Fibroblast of skin of left biceps (primary cell): ENCODE measurements at places on chromosomes 5 and 9.

DNA sequence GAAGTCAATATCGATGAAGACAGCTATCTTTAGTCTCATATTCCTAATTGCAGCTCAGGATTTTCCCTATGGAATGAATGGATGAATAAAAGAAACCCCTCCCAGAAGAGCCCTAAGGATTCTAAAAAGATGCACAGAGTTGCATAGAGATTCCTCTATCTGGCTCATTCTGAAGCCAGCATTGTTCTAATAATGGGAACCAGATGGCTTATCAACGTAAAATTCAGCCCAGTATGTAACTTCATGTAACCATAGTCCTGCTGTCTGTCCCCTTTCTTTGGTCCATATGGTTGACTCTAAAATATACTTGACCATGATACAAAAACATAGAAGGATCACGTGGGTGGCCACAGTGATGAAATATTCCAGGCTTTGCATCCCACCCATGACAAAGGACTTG lies 508.6 kb downstream of the RASEF start:
- no peak for DNase-seq

- no peak for DNase-seq
Observed at GRCh38 chr9:107650321-107650720, 160.8 kb upstream of the KLF4 start.

DNA sequence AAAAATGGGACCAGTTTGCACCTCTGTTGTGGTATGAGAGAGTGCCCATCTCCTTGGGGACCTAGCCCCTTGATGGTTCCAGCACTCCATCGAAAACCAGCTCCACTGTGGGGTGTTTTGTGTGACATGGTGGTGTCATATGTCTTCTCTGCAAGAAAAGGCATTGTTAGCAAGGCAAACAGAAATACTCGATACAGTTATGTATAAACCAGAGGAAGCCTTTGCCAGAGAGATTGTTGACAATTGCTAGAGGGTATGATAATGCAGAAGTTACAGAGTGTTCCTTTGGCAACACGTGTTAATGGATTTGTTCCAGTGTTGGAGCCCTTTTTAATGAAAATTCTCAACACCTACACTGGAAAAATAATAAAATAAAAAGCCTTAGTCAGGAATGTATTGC lies 270.4 kb upstream of the DMRT1 start:
- DNase-seq, result no peak

DNA sequence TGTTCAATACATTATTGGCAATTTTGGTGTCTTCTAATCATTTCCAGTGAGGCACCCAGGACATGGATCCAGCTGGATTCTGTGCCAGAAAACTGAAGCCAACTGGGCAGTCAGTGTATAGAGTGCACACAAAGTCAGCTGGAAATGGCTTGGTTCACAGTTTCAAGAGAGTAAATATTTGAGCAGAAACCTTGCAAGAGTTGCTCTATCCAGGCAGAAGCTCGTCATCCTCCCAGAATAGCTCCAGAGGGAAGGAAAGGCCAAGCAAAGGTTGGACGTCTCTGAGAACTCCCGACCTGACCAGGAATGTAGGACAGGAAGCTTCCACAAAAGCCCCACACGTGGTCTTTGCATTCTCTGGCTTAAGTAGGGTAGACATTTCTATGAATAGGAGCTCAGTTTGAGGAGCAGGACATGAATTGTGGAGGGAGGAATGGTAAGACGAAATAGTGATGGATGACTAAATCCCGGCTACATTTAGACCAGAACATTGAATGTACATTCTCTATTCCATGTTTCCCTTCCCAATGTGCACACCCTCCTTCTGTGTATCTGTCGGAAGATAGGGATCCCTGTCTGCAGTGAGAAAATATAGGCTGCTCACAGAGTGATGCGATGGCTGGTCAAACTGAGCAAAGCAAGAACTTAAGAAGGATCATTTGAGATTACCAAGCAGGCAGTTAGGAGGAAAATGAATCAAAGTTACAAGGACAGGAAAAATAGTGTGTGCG lies 72.7 kb upstream of the FCN2 start:
- peak; percentile 22 for DNase-seq

DNA sequence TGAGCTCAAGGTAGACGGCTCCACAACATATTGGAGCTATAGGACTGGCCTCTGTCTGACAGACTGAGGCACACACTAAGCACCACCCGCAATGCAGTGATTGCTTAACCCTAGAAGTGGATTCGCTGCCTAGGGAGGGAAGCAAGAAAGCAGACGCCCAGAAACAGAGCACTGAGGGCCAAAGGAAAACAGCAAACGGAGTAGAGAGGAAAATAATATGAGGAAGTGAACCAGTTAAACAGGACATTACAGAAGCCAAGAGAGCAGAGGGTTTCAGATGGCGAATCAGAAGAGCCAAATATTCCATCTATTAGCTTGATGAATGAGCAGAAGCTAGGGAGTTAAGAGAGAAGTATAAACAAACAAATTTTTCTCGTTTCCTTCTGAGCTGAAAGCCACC lies 139.2 kb upstream of the LHFPL2 start:
- no peak for DNase-seq

GRCh38 chr9:77763566-77763965 lies 115.4 kb upstream of the GNA14 start:
- DNase-seq, result no peak

- DNase-seq, result no peak
Observed at GRCh38 chr9:132991351-132992300, 13.1 kb downstream of the GFI1B start.

DNA sequence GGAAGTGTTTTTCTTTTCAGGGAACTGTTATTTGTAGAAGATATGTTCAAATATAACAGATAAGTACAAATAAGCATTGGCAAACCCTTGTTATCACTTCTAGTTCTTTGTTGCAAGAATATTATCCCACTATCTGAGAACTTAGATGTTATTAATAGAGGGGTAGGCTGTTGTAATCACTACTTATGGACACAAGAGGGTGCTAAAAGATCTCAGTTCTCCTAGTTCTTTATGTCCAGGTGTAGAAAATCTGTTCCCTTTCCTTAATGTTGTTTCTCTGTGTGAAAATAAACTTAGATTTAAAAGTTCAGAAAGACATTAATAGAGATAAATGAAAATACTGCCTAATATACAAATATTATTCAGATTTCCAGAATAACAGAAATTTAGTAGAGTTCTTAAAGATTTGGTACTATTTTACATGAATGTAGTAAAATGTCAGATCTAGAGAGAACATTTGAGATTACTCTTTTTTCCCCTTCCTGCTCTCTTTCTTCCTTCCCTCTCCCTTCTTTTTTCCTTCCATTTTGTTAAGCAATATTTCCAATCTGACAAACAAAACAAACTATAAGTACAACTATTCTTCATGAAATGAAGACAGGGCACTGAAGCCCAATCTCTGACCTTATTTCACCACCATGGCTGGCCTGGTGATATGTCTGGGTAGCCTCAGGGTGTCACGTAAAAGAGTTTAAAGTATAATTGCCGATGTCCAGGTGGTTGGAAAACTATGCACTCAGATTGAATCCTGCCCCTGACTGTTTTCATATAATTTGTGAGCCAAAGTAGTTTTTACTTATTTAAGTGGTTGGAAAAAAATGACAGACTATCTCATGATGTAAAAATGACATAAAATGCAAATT lies 43.6 kb upstream of the C5orf46 start:
- DNase-seq, result no peak

- no peak for DNase-seq
Observed at GRCh38 chr5:71719063-71719964, at the start of gene CARTPT. Gene CARTPT, plus strand, starts transcription at chr5:71719275. Its CDS starts 19 bp downstream, at chr5:71719294.

GRCh38 chr9:121559183-121559582 lies 59.5 kb upstream of the GGTA1 start:
- no peak for DNase-seq

- no peak for DNase-seq
Observed at GRCh38 chr9:77843076-77843870, 188.3 kb downstream of the GNAQ start.

GRCh38 chr9:137551264-137552021 lies at the start of gene MRPL41:
Gene MRPL41, plus strand, starts transcription at chr9:137551879. Its CDS starts 203 bp downstream, at chr9:137552082.
- peak; percentile 62 for DNase-seq

GRCh38 chr5:61275841-61276240 lies 56.2 kb upstream of the ZSWIM6 start:
- peak; percentile 49 for DNase-seq

DNA sequence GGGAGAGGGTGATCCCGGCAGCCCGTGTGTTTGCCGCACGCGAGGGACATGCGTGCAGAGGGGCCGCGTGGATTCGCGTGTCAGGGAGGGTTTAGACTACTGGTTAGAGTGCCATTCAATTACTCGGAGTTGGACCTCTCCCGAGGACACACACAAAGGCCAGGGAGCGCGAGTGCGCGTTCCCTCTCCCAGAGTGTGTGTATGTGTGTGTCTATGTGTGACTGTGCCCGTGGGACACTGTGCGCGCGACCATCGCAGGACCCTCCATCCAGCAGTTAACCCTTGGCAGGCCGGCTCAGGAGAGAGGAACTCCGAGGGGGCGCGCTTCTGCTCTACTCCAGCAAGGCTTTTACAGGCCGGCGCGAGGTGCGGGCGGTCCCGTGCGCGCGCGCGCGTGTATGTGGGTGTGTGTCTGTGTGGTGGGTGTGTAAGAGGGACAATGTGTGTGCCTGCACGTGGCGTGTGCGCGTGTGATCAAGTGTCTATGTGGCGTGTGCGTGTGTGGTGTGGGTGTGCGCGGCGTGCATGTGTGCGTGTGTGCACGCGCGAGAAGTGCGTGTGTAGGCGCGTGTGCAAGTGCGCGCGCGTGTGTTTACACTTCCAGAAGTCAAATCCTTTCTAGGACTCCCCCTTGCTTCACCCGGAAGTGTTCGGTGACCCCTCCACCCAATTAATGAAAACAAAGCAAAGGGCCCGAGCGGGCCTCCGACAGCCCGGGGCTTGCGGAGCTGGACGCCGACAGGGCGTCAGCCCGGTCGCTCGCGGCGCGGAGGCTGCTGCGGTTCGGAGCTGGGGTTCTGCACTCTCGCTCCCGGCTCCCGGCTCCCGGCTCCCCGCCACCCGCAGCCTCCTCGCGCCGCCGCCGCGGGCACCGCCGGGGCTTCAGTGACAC lies 75.3 kb upstream of the TBCA start:
- no peak for DNase-seq

- no peak for DNase-seq
Observed at GRCh38 chr5:7251132-7251531, 144.8 kb upstream of the ADCY2 start.

DNA sequence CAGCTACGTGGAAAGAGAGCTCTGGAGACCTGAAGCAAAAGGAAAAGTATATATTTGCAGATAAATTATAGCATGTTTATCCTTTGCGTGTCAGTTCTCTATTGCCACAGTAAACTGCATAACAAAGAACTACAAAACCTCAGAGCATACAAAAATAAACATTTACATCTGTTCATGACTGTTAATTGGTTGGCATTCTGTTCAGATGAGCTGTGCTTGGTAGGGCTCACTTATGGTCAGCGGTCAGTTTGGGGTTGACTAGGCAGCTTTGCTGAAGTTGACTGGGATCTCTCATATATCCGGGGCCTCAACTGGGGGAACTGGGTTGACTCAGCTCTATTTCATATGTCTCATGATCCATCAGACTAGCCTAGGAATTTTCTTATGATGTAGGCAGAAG lies 257.7 kb downstream of the TLE1 start:
- no peak for DNase-seq

DNA sequence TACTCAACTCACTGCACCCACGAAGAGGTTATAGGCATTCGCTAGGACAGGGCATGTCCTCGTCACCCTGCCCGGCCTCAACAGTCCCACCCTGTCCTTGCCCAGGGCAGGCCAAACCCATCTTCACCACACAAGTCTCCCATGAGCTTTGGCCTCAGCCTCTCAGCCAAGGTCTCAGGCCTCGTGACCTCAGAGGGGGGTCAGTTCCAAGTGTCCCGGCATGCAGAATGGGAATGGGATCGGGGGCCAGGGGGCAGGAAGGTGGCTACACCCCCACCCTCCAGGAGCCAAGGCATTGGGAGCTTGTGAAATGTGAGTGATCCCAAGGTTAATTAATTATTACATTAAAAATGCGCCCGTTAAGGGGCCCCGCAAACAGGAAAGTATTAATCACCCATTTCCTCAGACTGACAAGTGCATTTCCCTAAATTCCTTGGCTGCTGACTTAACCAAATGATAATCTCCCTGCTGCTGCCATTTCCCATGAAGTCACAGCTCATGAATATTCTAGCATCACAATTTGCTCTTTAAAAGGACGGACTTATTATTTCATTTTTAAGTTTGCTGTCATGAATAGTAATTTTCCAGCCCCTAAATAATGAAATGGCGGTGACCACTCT lies 8.0 kb upstream of the UBAC1 start:
- DNase-seq, result no peak

GRCh38 chr5:79008362-79008761 lies 23.3 kb upstream of the ARSB start:
- no peak for DNase-seq

- no peak for DNase-seq
Observed at GRCh38 chr9:101902051-101902450, 163.6 kb upstream of the GRIN3A start.

DNA sequence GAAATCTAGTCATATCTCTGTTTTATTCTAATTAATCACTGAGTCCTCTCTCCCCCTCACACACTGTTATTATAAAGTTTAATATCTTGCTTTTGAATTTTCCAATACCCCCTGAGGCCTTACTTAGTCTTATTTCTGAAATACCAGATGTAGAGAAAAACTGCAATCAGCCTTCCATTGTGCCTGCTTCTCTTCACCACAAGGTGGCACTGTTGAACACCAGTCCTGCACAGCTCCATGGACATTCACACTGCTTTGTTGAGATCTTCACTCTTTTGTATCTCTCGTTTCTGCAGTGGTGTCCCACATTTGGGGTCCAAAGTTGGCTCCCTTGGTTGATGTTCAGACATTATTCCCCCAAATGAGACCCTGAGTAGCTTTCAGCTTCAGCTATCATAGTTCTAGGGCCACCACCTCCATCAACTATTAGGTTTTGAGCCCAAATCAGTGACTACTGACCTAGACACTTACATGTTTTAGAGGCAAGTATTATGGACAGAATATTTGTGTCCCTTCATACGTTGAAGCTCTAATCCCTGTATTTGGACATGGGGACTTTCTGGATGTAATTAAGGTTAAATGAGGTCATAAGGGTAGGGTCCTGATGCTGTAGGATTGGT lies 24.3 kb downstream of the BOD1 start:
- DNase-seq, result no peak

DNA sequence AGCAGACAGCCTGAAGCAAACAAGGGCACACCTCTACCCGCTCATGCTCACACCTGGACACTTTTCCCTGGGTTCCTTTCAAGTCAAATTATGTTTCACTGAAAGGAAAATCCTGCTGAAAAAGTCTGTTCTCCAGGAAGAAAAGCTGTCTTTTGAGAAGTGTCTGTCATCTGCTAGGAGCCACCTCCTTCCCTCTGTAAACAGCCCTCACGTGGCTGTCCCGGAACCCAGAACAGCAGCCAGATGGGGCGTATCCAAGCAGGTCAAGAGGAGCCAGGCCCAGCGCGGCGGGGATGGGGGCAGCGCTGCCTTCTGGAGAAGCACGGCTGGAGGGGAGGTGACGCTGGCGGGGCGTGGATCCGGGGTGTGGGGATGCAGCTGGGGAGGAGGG lies at the start of gene PNPLA7:
PNPLA7 (minus strand) TSS at position 172 of the 391 bp plus-strand sequence. CDS start 205 bp downstream, outside the sequence.
- DNase-seq, result peak; percentile 3

GRCh38 chr9:107018861-107019545 lies 156.0 kb downstream of the ZNF462 start:
- peak; percentile 34 for DNase-seq
